CD4-positive, alpha-beta T cell treated with Interleukin-4 for 1 hour (primary cell): ENCODE measurements at places on chromosomes 1 and 21.

DNA sequence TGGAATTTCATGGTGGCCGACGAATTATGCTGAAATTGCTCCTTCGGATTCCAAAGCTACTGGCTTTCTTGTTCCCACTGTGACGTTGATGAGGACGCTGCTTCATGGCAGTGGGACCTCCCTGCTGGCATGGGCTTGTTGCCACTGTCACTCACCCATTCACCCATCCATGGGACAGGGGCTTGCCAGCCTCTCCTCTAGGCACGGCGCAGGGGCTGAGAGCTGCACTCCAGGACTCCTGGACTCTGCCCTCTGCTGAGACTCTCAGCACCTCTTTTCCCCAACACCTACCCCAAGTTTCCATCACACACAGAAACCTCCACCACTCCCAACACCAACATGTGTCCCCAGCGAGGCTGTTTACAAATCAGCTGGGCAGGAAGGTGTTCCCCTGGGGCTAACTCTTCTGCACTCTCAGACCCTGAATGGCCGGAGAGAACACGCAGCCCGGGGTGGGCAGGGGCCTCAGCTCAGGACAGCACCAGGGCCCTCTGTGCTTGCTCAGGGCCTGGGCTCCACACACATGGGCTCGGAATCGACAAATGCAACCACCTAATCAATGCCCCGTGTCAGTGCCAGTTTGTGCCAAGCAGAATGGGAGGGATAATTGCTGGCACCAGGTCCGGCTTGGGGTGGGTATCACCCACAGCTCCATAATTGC, 3.1 kb downstream of the ITGB2 start:
- no peak for DNase-seq

DNA sequence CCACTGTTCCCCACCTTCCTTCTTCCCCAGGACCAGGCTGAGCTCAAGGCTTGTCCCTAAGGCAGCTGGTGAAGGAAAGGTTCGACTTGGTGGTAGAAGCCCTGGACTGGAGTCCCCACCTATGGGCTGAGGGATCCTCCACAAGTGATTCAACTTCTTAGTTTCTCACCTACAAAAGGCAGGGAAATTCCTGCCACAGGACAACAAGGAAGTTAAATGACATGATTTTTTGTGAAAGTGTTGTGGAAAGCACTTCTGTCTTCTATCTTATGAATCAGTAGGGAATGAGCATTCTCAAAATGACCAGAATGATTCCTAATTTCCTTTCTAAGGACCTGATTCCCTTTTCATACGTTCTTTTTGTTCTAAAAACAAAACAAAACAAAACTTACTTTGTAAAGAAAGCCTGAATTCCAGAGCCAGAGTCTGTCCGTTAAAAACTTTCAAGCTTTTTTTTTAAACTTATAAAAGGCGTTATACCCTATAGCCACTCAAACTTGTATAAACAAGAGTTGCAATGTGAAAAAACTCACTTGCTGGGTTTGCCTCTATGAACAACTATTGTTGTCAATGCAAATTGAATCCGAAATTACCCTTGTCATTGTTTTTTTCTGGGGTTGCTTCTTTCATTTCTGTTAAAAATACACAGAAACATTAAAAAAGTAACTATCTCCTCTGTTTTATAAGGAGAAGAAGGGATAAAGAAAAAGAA, 12.2 kb downstream of the KCNJ15 start:
- DNase-seq = no peak

DNA sequence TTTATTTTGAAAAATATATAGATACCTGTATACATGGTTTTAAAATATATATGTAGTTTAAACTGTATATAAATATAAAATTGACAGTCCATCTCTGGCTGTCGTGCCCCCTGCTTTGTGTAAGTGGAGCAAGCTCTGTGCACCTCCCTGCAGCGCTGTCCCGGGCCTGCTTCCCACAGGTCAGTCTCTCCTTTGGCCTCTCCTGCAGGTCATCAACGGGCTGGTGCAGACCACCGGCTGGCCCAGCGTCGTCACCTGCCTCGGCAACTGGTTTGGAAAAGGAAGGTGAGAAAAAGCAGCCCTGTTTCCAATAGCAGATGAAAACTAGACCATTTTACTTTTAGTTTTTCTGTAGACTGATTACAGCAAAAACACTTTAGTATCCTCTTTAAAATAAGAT, 28.5 kb downstream of the SLC37A1 start:
- DNase-seq = no peak

DNA sequence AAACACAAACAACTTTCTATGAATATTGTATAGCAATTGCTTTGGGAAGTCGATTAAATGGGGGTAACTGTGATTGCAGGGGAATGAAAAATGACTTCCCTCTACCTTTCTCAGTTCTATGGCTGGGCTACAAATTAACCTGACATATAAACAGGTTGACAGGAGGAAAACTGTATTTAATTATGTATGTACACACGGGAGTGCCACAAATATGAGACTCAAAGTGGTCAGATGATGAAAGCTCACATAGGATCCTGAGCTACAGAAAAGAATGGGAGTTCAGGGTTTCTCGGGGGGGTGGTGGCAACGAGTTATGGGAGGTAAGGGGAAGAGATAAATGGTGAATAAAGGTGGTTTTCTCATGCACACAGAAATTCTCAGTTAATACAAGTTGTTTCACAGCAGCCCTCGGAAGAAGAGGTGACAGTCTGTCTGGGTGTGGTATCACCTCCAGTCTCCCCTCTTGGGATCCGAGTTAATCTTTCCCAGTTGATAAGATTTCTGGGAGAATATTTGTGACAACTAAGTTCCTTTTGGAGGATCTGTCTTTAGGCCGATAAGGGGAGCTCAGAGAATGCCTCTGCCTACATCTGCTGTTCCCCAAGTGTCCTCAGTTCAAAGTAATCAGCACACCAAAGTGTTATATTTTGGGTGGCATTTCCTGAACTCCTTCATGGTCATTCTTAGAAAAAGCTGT, 26.3 kb downstream of the GADD45A start:
- no peak for DNase-seq

DNA sequence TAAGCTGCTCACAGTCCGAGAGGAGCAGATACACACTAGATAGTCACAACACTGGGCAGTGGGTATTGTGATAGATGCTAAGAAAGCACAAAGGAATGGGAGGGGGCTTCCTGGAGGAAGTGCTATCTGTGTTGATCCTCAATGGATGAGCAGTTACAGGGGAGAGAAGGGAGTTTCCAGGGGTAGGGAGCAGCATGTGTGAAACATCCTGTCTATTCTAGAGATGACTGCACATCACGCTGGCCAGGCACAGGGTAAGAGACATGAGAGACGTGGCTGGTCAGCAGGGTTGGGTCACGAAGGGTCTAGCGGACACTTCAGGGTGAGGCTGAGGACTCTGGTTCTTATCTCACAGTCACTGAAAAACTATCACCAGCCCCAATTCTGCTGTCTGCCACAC, 235.2 kb downstream of the TRABD2B start:
- DNase-seq = no peak

DNA sequence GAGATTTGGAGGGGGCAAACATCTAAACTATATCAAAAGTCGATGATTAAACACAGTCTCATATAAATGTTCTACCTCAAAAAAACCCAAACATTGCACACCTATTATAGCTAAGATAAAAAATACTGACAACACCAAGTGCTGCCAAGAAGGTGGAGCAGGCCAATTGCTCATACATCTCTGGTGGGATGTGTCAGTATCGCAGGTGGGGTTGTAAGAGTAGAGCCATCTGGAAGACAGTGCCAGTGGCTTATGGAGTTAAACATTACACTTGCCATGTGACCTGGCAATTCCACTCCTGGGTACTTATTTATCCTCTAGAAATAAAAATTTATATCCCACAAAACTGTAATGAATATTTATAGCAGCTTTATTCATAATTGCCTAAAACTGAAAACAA, 213.4 kb downstream of the DISC1 start:
- DNase-seq = no peak

DNA sequence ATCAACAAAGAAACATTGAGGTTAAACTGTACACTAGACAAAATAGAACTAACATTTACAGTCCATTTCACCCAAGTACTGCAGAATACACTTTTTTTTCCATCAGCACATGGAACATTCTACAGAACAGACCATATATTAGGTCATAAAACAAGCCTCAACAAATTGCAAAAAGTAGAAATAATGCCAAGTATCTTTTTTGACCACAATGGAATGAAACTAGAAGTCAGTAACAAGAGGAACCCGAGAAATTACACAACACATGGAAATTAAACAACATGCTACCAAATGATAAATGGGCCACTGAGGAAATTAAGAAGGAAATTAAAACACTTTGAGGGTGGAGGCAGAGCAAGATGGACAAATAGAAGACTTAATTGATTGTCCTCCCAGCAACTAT, 8.4 kb upstream of the C1orf185 start:
- no peak for DNase-seq

GRCh38 chr1:246308533-246309075, 198.5 kb downstream of the SMYD3 start:
- no peak for DNase-seq

DNA sequence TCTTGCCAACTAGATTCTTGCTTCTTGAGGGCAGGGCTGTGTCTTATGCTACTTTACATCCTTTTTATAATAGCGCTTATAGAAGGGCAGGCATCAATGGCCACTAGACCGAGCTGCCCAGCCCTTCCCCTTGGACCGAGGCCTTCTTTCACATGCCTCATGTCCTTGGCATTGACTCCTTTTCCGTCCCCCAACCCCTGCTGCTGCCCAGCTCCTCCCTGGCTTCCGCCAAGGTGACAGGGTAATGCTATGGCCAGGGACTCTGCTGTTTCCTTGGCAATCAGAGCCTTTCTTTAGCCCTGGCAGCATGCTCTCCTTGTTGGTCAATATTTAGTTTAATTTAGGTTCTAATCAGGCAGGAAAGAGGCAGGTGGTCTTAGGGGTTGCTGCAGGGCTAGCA, 48.2 kb downstream of the DDX20 start:
- no peak for DNase-seq

DNA sequence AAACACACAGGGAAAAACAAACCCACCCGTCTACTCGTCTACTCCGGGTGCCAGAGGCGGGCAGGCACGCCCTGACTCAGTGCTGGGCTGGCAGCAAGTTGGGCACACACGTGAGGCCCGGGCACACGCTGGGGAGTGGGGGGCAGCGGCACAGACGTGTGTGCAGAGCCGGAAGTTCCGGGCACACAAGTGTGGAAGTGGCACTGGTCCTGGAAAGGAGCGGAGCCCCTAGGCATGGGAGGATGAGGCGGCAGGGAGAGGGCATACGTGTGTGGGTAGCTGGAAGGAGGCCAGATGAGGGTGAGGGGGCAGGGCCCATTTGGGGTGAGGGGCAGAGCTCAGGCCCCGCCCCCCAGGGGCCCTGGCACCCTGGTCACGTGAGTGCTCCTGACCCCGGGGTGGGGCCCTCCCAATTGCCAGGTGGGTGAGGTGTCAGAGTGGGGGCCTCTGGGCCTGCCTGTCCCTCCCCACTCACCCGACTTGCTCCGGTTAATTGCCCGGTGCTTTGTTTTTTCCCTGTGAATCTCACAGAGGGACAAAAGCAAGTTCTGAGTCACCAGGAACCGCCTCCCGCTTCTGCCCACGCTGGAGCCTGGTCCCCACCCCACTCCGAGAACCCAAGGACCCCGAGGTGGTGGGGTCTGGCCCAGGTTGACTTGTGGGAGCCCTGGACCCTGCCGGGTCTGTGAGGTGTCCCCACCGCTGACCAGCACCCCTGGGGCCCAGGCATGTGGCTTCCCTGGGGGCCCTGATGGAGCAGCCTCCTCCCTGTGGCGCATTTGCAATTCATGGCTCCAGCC, 104.8 kb upstream of the CASZ1 start:
- no peak for DNase-seq

DNA sequence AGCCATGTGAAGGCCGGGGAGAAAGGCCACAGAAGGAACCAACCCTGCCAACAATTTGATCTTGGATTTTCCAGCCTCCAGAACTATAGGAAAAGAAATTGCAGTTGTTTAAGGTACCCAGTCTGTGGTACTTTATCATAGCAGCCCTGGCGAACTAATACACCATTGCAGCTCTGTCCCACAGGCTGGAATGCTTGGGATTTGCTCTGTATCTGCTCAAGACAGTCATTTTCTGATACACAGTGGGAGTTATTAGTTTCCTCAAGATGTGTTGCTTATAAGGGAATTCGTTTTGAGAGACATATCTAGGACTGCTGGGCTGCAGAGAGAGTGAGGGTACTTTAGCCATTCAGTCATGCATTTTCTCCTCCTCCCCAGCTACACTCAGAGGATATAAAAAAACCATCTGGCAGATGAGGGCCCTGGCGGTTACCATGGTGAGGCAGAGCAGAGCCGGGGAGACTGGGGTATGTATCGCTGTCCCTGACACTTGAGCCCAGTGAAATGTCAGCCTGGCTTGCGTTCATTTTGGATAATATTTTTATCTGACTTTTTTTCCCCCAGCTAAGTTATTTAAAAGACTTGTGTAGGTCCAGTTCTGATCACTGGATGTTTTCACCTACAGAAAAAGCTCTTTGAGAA, 104.6 kb downstream of the DIRAS3 start:
- no peak for DNase-seq

GRCh38 chr1:214708321-214708955, 105.4 kb downstream of the CENPF start:
- DNase-seq = no peak

DNA sequence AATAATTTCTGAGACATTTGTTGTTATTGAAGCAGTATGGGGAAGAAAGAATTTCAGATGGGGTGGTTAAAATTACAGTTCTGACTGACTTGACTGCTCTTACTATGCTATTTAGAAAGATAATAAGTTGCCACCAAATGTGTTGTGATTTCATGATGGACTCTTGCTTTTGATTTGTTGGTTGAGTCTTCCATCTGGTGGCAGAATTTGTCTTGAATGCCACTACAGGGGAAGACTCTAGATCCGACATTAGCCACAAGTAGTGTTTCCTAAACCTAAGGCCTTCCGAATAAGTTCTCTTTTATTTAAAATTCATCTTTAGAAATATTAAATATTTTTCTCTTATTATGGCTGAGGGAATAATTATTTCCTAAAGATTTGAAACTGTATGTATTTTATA, 190.9 kb upstream of the ADGRL4 start:
- no peak for DNase-seq

DNA sequence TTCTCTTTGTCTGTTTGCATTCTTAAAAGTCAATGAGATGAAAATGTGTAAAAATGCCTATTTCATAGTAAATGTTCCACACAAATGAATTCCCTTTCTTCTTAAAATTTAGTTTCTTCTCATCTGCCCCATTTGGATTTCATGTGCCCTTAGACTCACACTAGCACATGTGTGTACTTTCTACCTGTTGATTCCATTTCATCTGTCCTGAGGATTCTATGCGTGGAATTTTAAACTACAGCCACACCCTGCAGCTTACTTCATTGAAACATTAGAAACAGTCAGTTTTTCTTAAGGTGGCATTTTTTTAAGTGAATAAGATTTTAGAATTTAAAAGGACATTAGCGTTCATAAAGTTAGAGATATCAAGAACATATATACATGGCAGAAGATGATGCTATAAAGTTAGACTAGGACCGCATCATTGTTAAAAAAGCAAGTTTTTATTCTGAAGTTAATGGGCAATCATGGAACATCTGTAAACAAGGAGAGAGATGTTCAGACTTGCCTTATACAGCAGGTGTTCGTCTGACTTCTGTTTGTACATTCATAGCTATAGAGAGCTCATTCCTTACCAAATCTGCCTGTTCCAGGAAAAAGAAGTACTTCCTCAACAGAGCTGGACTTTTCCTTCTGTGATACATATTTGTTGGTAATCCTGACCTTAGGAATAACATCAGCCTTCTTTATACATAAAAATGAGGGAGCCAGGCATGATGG, 3.9 kb upstream of the TUT4 start:
- no peak for DNase-seq
